ENCODE measurements at places on chromosomes 13 and 19. TPM values are rescaled to one million over a fixed set of nuclear protein-coding genes. Genes with fewer than 3 reads are reported as not detected.

Gene CBLC
- polyA plus RNA-seq, result not detected

Gene RFPL4AL1
- not detected for polyA plus RNA-seq

Gene EDNRB
- polyA plus RNA-seq, result not detected

Gene ZNF471
- polyA plus RNA-seq, result 30.0 TPM

Gene JAK3
- polyA plus RNA-seq, result 0.04 TPM
